ENCODE measurements at places on chromosomes 5 and 9. TPM values are rescaled to one million over a fixed set of nuclear protein-coding genes. Genes with fewer than 3 reads are reported as not detected.

FOXD4 gene
- not detected for total RNA-seq

TRIM36 gene
- 2.2 TPM for total RNA-seq

HMMR gene
- 9.3 TPM for total RNA-seq

LCN9 gene
- not detected for total RNA-seq

AUH gene
- 39.0 TPM for total RNA-seq

IER5L gene
- total RNA-seq = 34.4 TPM

HAND1 gene
- total RNA-seq = not detected

GKAP1 gene
- 4.4 TPM for total RNA-seq

GARNL3 gene
- total RNA-seq = 31.4 TPM

UHRF2 gene
- 70.0 TPM for total RNA-seq

GRCh38 chr5:122723606-122724352 lies 51.1 kb upstream of the SNX2 start:
- H3K4me1 ChIP-seq = no peaks in the 10 kb centered on the region
- no peak overlapping the region for H3K4me3 ChIP-seq
- no peaks in the 10 kb centered on the region for H3K27me3 ChIP-seq

DNA sequence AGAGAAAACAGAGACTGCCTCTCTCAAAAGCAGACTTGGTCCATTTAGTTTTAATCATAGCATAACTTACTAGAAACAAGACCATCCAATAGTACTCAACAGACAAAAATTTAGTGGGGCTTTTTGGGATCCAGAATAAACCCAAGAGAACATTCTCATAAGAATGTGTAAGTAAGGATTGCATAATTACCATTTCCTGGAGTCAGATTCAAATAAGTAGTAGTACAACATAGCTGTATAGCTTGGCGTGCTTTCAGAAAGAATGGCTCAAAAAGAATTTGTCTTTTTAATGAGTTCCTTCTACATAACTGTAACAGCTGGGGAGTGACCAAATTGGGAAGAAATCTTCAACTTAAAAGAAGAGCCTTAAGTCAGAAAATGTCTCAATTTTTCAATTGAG lies 145.4 kb downstream of the DENND1A start:
- no peaks in the 10 kb centered on the region for H3K27me3 ChIP-seq
- H3K36me3 ChIP-seq = no peaks in the 10 kb centered on the region
- no peaks in the 10 kb centered on the region for H3K4me1 ChIP-seq
- H3K27ac ChIP-seq = no peak overlapping the region
- DNase-seq = no peak

DNA sequence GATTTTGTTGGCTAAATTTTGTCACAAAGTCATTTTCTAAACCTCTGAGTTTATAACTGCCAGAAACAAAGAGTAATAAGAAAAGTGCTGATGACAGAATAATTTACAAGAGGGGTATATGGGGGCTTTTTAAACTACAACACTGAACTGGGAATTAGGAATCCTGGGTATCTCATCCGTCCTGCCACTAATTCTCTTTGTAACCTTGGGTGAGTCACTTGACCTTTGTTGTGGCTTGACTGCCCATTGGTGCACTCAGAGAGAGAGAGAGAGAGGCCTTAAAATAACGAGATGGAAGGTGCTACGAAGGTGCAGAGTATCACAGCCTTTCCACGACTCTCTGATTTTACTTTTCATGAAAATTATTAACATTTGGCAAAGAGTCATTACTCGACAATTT lies 130.3 kb upstream of the CNTLN start:
- H3K4me1 ChIP-seq = no peaks in the 10 kb centered on the region
- H3K27me3 ChIP-seq = no peaks in the 10 kb centered on the region
- H3K4me3 ChIP-seq = no peak overlapping the region
- no peaks in the 10 kb centered on the region for H3K36me3 ChIP-seq

GRCh38 chr5:40480392-40480791 lies 199.3 kb upstream of the PTGER4 start:
- no peak for DNase-seq
- H3K27ac ChIP-seq = no peak overlapping the region
- H3K36me3 ChIP-seq = no peaks in the 10 kb centered on the region
- H3K4me3 ChIP-seq = no peak overlapping the region
- H3K27me3 ChIP-seq = no peaks in the 10 kb centered on the region

- peaks cover 10% of the 10 kb centered on the region for H3K4me1 ChIP-seq
- no peaks in the 10 kb centered on the region for H3K36me3 ChIP-seq
- H3K27ac ChIP-seq = no peak overlapping the region
- no peak for DNase-seq
- H3K4me3 ChIP-seq = no peak overlapping the region
Measured at GRCh38 chr9:20364959-20365358, 257.3 kb downstream of the MLLT3 start.

DNA sequence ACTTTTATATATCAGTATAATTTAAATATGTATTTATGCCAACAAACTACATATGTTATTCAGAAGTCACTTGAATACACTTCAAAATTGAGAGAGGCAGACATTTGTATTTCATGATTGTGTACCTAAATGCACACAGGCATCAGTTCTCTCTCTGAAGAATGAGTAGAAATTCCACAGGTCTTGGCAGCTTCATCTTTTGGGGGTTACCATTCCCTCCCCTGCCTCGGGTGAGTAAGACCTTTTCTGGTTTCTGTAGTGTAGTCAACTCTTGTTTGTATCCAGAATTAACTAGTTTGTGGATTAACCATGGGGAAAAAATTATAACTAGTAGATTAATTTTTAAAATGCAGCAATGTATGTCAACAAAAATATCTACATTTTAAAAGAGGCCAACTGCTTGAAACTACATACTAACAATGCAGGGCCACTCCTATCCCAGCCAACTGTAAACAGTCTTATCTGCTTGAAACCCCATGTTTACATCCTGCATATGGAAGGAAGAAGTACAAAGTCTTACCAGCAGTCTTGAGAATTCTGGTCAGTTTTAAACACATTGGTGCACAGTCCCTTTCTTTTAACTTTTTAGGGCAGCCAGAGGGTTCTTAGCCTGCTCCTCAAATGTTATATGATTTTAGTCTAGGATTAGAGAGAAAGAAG lies 339.6 kb upstream of the KIF2A start:
- no peaks in the 10 kb centered on the region for H3K27me3 ChIP-seq
- no peaks in the 10 kb centered on the region for H3K36me3 ChIP-seq
- no peak overlapping the region for H3K27ac ChIP-seq
- H3K4me1 ChIP-seq = no peaks in the 10 kb centered on the region
- H3K4me3 ChIP-seq = no peak overlapping the region

- H3K36me3 ChIP-seq = peaks cover 44% of the 10 kb centered on the region
- H3K27me3 ChIP-seq = no peaks in the 10 kb centered on the region
- DNase-seq = no peak
- no peak overlapping the region for H3K27ac ChIP-seq
- H3K4me3 ChIP-seq = no peak overlapping the region
Measured at GRCh38 chr9:137095664-137096517, 9.1 kb downstream of the MAN1B1 start.

- DNase-seq = no peak
- H3K36me3 ChIP-seq = no peaks in the 10 kb centered on the region
- H3K27me3 ChIP-seq = no peaks in the 10 kb centered on the region
- no peak overlapping the region for H3K4me3 ChIP-seq
- no peaks in the 10 kb centered on the region for H3K4me1 ChIP-seq
Measured at GRCh38 chr5:160699301-160699700, 152.7 kb downstream of the ATP10B start.

GRCh38 chr9:30970812-30971211 lies 1413.6 kb upstream of the ACO1 start:
- no peak overlapping the region for H3K4me3 ChIP-seq
- no peaks in the 10 kb centered on the region for H3K36me3 ChIP-seq
- H3K27me3 ChIP-seq = no peaks in the 10 kb centered on the region
- H3K4me1 ChIP-seq = no peaks in the 10 kb centered on the region
- no peak overlapping the region for H3K27ac ChIP-seq
- no peak for DNase-seq

DNA sequence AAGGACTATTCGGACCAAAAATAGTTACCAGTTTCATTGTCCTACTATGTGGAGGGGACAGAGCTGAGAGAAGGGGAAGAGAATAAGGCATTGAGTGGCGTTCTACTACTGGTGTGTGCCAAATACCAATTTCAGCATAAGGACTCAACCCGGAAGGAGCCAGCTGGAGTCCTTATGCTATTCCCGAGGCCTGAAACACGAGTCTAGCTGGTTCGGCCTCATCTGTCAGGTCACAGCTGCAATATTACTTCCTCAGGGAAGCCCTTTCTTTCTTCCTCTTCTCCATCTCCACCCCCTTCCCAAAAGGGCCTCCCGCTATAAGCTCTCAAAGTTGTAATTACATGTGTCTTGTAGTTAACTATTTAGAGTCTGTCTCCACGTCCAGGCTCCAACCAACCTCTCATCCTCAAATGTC lies 20.5 kb upstream of the FER start:
- H3K27ac ChIP-seq = peak overlapping the region; percentile 89
- no peaks in the 10 kb centered on the region for H3K36me3 ChIP-seq
- no peak for DNase-seq
- peaks cover 15% of the 10 kb centered on the region for H3K4me1 ChIP-seq

DNA sequence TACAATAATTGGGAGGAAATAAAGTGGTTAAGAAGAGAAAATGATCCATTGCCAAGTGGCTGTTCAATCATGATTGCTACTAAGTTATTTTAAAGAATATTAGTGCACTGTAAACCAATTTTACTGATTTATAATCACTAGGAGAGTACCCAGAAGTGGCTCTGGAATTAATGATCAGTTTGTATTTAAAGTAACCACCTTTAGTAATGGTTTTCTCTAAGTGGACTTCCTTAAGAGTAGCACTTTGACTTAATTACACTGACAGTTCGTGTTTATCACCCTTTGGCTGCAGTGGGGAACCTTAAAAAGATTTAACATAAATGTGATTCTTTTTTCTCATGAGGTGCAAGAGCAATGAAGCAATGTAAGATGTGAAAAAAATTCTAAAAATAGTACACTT lies 310.8 kb downstream of the CDH12 start:
- no peak for DNase-seq
- no peaks in the 10 kb centered on the region for H3K36me3 ChIP-seq
- H3K4me3 ChIP-seq = no peak overlapping the region
- H3K4me1 ChIP-seq = no peaks in the 10 kb centered on the region

DNA sequence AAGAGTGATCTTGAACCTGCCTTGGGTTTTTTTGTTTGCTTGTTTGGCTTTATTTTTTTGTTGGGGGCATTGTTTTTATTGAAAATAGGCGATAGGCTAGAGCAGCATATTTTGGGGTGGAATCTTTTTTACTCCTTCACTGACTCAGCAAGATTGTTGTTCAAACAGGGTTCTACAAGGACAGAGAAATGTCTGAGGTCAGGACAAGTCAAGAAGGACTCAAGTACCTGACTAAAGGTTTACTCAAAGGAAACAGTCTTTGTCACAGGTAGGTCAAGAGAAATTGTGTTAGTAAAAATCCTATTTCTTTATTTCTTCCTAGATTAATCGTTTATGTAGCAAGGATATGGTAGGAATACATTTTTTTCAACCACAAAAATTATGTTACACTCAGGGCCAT lies 1564.0 kb upstream of the CDH9 start:
- no peaks in the 10 kb centered on the region for H3K36me3 ChIP-seq
- no peaks in the 10 kb centered on the region for H3K4me1 ChIP-seq
- H3K27me3 ChIP-seq = no peaks in the 10 kb centered on the region
- H3K27ac ChIP-seq = no peak overlapping the region
- no peak for DNase-seq

- no peak for DNase-seq
- no peak overlapping the region for H3K27ac ChIP-seq
- no peak overlapping the region for H3K4me3 ChIP-seq
- peaks cover 15% of the 10 kb centered on the region for H3K36me3 ChIP-seq
- H3K27me3 ChIP-seq = no peaks in the 10 kb centered on the region
- H3K4me1 ChIP-seq = no peaks in the 10 kb centered on the region
Measured at GRCh38 chr9:127353882-127354281, 43.1 kb upstream of the SLC2A8 start.

- H3K4me3 ChIP-seq = no peak overlapping the region
- H3K27me3 ChIP-seq = no peaks in the 10 kb centered on the region
- no peaks in the 10 kb centered on the region for H3K4me1 ChIP-seq
- no peaks in the 10 kb centered on the region for H3K36me3 ChIP-seq
Measured at GRCh38 chr5:38931731-38932130, 85.9 kb downstream of the OSMR start.

DNA sequence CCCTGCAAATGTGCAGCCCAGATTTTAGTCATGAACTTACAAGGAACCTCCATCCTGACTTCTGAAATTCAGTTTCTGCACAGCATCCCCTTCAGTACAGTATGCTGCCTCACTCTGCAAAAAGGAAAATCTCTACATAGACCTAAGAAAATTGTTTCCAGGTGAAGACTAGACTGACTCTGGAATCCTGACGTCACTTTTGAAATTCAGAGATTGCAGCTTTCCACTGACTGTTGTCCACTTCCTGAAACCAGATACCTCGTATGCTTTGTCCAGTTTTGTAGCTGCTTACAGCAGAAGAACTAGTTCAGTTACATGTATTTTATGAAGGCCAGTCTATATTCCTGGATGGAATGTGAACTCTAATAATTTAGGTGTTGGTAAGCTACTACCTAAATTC lies 629.3 kb upstream of the ST8SIA4 start:
- H3K4me1 ChIP-seq = no peaks in the 10 kb centered on the region
- DNase-seq = no peak
- no peaks in the 10 kb centered on the region for H3K36me3 ChIP-seq

DNA sequence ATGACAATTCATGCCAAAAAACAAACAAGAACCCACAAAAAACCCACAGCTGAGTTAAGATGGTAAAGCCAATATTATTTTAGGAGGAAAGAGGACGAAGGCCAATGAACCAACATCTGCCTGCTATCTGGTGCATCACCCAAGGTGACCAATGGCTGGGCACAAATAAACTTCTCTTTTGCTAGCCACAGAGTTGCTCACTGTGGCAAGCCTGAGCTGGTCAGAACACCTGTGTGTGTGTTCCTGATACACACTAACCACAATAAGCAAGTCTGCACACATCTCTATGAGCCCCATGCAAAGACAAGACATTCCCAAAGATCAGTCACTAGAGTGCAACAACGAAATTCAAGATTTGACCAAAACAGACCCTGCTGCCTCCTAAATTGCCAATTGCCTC lies 63.1 kb downstream of the RNF38 start:
- H3K27ac ChIP-seq = no peak overlapping the region
- no peaks in the 10 kb centered on the region for H3K4me1 ChIP-seq
- no peaks in the 10 kb centered on the region for H3K27me3 ChIP-seq
- peaks cover 27% of the 10 kb centered on the region for H3K36me3 ChIP-seq

- H3K36me3 ChIP-seq = no peaks in the 10 kb centered on the region
- no peak overlapping the region for H3K27ac ChIP-seq
- H3K4me1 ChIP-seq = peaks cover 50% of the 10 kb centered on the region
- DNase-seq = no peak
- H3K27me3 ChIP-seq = no peaks in the 10 kb centered on the region
Measured at GRCh38 chr5:138841531-138841930, 33.6 kb downstream of the LRRTM2 start.

GRCh38 chr5:144100702-144101101 lies 69.8 kb downstream of the YIPF5 start:
- H3K4me3 ChIP-seq = no peak overlapping the region
- no peak for DNase-seq
- no peaks in the 10 kb centered on the region for H3K36me3 ChIP-seq
- H3K27ac ChIP-seq = no peak overlapping the region
- no peaks in the 10 kb centered on the region for H3K4me1 ChIP-seq

DNA sequence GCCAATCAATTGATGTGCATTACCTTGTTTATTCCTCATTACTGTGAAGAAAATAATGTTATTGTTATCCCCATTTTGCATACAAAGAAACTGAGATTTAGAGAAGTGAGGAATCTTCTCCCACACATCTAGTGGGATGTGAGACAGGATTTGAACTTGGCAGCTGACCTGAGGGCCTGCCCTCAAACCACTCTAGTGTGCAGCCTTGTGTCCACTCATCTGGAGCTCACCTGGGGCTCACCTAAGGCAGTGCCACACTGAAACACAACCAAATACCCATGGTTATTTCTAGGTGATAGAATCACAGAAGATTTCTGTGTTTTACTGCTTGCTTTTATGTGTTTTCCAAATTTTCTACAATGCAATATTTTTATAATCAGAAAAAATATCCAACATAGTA lies 94.7 kb upstream of the SAP30L start:
- no peak for DNase-seq
- H3K36me3 ChIP-seq = no peaks in the 10 kb centered on the region

Measured in vagina (tissue), 2 donors.